H4 (cell line): ENCODE measurements at places on chromosomes 12 and 14.

GRCh38 chr12:27814411-27814810 lies 34.4 kb upstream of the MANSC4 start:
- DNase-seq: no peak

GRCh38 chr14:61461808-61462275 lies 140.5 kb downstream of the PRKCH start:
- DNase-seq: peak; percentile 70

DNA sequence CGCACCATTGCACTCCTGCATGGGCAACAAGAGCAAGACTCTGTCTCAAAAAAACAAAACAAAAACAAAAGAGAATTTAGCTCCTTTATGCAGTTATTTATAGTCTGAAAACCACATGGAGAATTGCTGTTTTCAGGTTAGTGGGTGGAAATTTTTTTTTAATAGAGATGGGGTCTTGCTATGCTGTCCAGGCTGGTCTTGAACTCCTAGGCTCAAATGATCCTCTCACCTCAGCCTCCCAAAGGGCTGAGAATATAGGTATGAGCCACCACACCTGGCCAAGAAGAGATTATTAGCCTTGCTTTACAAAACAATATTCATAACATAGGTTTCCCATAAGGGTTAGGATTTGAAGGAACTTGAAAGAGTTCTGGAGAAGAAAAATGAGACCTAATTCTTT lies 12.1 kb upstream of the SRP54 start:
- no peak for DNase-seq

GRCh38 chr12:26244503-26244902 lies 49.1 kb downstream of the SSPN start:
- no peak for DNase-seq

GRCh38 chr12:120534703-120535655 lies 823 bp downstream of the RNF10 start:
- DNase-seq: peak; percentile 55

- no peak for DNase-seq
These were observed 1.1 kb downstream of the BRI3BP start for GRCh38 chr12:124994437-124994975.

- peak; percentile 76 for DNase-seq
These were observed 10.9 kb upstream of the ZNF705A start for GRCh38 chr12:8145754-8146441.

DNA sequence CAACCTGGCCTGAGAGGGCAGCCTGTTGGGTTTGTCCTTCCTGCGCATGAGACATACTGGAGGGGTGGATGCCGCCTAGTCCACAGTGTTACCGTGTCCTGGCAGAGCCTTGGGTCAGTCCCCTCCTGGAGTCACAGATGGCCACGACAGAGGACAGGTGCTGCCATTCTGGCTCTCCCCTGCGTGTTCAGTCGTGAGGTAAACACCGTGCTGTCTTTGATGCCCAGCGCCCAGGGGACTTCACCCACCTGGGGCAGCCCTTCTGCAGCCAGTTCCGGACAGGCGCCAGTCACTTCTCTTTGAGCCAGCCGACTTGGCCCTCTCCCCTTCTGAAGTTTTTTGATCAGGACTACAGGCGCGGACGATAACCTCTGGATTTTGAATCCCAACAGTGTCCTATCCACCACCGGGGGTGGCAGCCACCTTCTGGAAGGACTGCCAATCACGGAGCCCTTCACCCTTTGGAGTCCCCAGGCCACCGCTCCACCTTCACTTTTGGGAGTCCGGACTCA lies 933.0 kb downstream of the DIO2 start:
- no peak for DNase-seq

DNA sequence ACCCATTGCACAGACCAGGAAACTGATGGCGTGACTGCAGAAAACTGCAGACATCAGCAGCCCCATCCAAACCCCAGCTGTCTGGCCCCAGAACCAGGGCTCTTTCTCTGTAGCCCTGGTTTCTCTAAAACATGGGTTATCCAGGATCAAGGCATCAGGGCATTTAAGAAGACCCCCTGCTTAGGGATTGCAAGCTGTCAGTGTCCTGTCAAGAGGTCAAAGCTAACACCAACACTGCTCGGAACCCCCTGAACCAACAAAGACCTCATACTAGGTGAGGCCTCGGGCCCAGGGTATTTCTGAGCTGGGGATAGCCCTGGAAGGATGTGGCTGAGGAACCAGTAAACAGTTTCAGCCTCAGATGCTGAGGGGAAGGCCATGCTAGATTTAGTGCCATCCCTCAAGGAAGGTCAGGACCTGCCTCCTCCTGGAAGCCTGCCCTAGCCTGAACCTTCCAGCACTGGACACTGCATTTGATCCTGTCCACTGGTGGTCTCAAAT lies 39.2 kb downstream of the BCL11B start:
- DNase-seq: no peak

DNA sequence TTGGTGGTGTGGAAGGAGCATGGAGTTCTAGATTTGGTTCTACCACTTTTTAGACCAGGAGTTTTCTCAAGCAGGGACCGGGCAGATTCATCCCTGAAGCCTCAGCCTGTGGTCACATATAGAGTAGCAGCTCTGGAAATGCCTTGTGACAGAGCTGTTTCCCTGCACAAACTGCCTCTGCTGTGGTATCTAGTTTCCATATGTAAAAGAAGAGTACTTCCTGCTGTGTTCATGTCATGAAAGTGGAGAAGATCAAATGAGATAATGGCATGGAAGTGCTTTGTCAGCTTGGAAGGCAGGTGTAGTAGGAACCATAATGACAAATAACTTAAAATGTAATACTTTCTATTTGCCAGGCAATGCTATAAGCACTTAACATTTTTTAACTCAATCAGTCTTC lies 26.1 kb downstream of the OTUB2 start:
- no peak for DNase-seq

DNA sequence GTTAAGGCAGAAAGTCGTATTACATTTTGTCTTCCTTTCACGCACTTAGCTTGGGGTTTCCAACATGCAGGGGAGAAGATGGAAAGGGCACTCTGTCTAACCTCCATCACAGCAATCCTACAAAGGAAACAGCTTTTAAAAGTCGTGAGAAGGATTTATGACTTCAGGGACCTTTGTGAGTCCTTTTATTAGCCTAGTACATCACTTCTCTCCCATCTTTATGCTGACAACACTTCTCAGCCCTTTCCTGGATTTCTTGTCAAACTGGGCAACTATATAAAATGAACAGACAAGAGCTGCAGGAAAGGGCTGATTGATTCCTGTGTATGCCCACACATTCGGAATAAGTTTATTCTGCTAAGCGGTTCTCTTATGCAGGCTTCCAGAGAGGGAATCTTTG lies 159.0 kb downstream of the DERA start:
- DNase-seq: no peak

- peak; percentile 78 for DNase-seq
These were observed 3.7 kb downstream of the ZFP36L1 start for GRCh38 chr14:68788996-68789820.

GRCh38 chr14:67500981-67501380 lies 12.5 kb upstream of the TMEM229B start:
- DNase-seq: no peak

- peak; percentile 49 for DNase-seq
These were observed 31.7 kb downstream of the TNFAIP2 start for GRCh38 chr14:103155010-103155409.

DNA sequence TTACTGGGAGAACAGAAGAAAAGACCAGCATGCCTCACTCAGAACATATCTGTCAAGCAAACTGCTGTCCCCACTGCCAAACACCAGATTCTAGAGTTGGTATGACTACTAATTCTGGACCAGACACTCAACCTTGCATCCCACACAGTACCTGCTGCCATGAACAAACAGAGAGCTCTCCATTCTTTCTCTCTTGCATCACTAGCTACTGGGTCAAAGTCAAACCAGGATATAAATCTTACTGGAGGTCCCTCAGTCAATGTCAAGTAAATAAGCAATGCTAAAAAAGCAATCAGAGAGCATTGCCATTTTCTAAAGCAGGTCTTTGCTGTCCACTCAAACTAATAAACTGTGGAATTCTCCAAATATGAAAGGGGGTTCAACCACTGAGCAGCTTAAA lies 452.4 kb upstream of the SEL1L start:
- DNase-seq: no peak

DNA sequence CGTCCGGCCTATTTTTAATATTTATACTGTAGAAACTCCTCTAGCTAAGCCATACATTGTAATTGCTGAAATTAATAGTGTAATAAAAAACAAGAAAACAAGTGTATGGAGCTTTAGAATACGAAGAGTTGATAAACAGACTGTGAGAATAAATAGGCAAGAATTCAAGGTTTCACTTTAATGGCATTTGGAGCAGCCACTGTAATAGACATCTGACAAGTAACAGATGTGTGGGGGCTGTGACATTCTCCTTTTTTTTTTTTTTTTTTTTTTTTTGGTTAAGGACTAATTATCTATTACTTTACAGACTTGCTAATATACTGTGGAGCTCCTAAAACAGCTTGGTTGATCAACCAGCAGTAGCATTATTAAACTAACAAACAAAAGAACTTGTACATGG lies 42.1 kb upstream of the CFAP54 start:
- DNase-seq: no peak
